Stimulated activated CD4-positive, alpha-beta T cell treated with anti-CD3 and anti-CD28 coated beads, Interleukin-15, amount 100 ng/mL, for 48 hours (primary cell): ENCODE measurements at places on chromosomes 6 and 20.

DNA sequence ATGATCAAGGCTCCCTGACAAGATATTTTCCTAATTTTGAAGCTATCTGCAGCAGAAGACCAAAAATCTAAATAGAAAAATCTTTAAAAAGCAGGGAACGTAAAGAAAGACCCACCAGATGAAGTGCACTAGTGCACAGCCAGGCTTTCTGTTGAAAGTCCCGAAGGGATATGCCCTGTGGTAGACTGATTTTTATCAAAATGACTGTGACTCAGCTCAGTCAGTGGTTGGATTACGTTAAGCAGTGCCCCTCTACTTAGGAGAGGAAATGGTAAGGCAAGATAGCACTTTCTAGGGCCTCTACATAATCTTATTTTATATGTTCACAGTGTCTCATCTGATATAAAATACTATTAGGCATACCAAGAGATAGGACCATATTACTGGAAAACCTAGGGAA, 123.4 kb upstream of the RAB32 start:
- DNase-seq: no peak

DNA sequence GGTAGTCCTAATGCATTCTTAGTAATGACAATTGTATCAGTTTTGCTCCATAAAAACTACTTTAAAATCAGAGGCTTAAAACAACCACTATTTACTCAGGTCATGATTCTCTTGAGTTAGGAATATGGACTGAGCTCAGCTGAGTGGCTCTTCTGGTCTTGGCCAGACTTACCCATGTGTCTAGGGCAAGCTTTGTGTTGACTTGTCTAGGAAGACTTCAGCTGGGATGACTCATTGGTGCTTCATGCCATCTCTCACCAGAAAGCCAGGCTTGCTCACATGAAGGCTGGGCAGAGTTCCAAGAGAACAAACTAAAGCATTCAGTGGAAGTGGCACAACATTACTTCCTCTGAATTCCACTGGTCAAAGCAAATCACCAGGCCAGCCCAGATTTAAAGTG, 155.3 kb downstream of the DHX35 start:
- DNase-seq: no peak

GRCh38 chr6:104986625-104987024, 29.7 kb downstream of the LIN28B start:
- no peak for DNase-seq

GRCh38 chr6:158626360-158627167, 18.0 kb downstream of the DYNLT1 start:
- DNase-seq: no peak

- DNase-seq: no peak
These were observed 133.3 kb upstream of the ARMC2 start for GRCh38 chr6:108714766-108715414.

DNA sequence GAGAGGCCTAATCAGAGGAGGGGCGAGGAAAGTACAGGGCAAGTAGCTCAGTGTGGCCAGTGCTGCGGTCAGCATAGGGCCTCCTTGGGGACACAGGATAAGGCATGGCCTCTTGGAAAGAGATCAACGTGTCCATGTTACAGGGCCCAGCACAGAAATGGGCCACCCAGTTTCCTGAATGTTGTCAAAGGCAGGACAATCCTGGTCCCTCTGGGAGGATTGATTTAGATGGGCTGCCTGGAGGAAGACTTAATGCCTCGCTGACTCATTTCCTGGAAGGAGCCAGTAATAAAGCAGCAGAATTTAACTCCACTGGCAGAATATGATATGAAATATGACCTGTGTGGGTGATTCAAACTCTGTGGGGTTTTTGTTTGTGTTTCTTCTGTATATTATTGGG, 16.6 kb downstream of the DDO start:
- no peak for DNase-seq

GRCh38 chr6:141464490-141464889, 668.2 kb upstream of the GJE1 start:
- no peak for DNase-seq
